ENCODE measurements at places on chromosomes 7 and 10. TPM values are rescaled to one million over a fixed set of nuclear protein-coding genes. Genes with fewer than 3 reads are reported as not detected.

GRCh38 chr7:78172267-78172757 lies 373.7 kb downstream of the PHTF2 start:
- peak overlapping the region; percentile 47 for H3K27ac ChIP-seq
- H3K36me3 ChIP-seq: no peaks in the 10 kb centered on the region
- no peak for DNase-seq

GRCh38 chr10:93452143-93452542 lies 30.0 kb downstream of the MYOF start:
- H3K4me3 ChIP-seq: no peak overlapping the region
- no peaks in the 10 kb centered on the region for H3K27me3 ChIP-seq
- H3K36me3 ChIP-seq: peaks cover 4% of the 10 kb centered on the region
- H3K4me1 ChIP-seq: no peaks in the 10 kb centered on the region
- DNase-seq: no peak
- no peak overlapping the region for H3K27ac ChIP-seq

DNA sequence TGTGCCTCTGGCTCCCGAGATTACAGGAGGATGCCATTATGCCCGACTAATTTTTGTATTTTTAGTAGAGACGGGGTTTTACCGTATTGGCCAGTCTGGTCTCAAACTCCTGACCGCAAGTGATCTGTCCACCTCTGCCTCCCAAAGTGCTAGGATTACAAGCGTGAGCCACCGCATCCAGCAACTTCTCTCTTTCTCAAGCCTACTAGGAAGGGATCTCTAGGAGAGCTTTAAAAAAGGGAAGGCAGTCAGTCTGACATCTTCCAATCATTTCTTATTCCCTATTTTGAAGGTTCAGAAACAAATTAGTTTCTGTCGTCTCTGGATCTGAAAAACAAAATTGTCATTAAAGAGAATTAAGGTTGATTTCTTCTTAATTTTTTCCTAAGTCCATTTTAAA lies 2.5 kb upstream of the TMEM26 start:
- H3K4me1 ChIP-seq: no peaks in the 10 kb centered on the region
- no peaks in the 10 kb centered on the region for H3K36me3 ChIP-seq
- DNase-seq: no peak
- H3K27ac ChIP-seq: no peak overlapping the region
- H3K27me3 ChIP-seq: no peaks in the 10 kb centered on the region

DNA sequence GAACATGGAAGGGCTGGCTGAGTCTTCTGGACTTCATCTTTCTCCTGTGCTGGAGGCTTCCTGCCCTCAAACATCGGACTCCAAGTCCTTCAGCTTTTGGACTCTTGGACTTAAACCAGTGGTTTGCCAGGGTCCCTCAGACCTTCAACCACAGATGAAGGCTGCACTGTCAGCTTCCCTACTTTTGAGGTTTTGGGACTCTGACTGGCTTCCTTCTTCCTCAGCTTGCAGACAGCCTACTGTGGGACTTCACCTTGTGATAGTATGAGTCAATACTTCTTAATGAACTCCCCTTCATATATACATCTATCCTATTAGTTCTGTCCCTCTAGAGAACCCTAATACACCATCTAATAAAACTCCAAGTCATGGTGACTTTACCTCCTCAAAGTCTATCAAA lies 4.0 kb upstream of the CLEC5A start:
- H3K4me1 ChIP-seq: no peaks in the 10 kb centered on the region
- H3K4me3 ChIP-seq: no peak overlapping the region

- H3K4me1 ChIP-seq: no peaks in the 10 kb centered on the region
- no peaks in the 10 kb centered on the region for H3K27me3 ChIP-seq
- H3K4me3 ChIP-seq: no peak overlapping the region
These were observed 429.0 kb downstream of the ETV1 start for GRCh38 chr7:13560441-13560840.

DNA sequence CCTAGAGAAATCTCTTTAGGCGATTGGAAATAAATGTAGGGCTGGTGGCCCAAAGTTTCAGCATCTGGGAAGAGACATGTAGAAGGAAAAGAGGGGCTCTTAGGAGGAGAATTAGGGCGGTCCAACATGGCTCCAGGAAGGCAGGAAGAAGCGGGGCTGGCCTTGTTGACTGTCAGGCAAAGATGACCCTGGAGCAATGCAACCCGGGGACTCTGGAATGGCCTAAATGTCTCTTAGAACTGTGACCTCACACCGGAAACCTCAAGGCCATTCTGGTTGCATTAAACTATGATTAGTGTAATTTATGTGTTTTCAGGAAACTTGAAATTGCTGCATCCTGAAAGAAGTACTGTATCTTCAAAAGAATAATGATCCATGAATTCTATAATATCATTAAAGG lies 66.8 kb downstream of the NRP1 start:
- H3K27me3 ChIP-seq: no peaks in the 10 kb centered on the region
- no peak overlapping the region for H3K4me3 ChIP-seq
- no peaks in the 10 kb centered on the region for H3K36me3 ChIP-seq

DNA sequence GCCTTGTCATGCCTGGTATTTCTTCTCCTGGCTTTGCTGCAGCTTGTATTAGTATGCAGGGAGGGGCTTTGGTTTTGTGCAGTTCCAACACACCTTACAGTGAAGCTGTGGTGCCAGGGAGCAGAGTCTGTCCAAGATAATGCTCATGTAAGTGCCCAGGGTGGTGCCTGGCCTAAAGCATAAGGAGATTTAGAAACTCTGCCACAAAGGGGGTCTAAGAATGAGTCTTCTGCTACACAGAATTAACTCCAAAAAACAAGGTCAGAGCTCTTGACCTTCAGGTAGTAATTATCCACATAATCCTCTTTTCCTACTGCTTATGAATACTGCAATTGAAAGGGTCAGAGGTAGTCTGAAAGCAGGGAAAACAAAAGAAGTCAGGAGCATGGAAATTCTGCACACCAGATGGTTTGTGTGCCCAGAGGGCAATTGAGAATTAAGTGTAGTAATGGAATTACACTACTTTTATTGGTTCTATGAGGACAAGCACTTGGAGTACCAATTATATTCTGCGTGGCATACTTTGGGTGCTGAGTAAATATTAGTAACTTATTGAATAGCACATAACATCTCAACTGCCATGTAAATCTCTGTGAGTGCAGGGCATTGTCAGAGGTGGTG lies 121.5 kb downstream of the KAT6B start:
- peaks cover 3% of the 10 kb centered on the region for H3K4me1 ChIP-seq
- no peaks in the 10 kb centered on the region for H3K36me3 ChIP-seq
- H3K4me3 ChIP-seq: no peak overlapping the region
- no peak for DNase-seq
- no peak overlapping the region for H3K27ac ChIP-seq

DNA sequence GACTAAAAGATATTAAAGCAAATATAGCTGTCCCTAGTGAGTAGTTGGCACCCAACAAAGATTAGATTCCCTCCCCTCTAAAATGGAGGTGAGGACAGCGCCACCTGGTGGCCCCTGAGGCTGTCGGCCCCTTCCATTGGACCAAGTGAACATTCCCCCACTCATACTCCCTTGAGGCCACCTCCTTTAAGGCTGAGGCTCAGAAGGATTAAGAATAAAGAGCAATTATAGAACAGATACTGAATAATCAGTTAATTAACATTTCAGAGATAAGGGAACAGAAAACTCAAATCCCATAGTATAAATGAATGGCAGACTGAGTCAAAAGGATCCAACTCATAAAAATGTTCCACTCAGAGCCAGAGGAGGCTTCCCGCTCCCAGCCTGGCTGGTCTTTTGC lies 130.4 kb upstream of the GHITM start:
- no peaks in the 10 kb centered on the region for H3K27me3 ChIP-seq
- H3K27ac ChIP-seq: no peak overlapping the region
- no peaks in the 10 kb centered on the region for H3K36me3 ChIP-seq
- H3K4me3 ChIP-seq: no peak overlapping the region
- DNase-seq: no peak

DNA sequence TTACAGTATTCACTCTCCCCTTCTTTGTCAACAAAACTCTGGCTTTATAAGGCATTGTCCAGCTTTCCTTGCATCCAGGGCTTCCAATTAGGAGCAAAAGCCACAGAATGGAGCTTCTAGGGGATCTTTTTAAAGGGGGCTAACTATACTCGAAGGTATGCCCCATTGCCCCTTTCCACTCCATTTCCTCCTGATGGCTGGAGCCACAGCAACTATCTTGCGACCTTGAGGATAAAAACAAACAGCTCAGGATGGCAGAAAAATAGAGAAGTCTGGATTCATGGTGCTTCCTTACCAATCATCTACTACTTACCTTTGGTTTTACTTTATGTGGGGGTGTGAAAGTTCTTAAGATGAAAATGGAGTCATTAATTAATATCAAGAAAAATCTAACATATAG lies 206.3 kb upstream of the PODXL start:
- H3K36me3 ChIP-seq: no peaks in the 10 kb centered on the region
- no peak overlapping the region for H3K27ac ChIP-seq
- no peak for DNase-seq

GRCh38 chr7:70696201-70696754 lies 435.7 kb upstream of the GALNT17 start:
- no peak for DNase-seq
- no peaks in the 10 kb centered on the region for H3K4me1 ChIP-seq
- H3K4me3 ChIP-seq: peak overlapping the region; percentile 98

DNA sequence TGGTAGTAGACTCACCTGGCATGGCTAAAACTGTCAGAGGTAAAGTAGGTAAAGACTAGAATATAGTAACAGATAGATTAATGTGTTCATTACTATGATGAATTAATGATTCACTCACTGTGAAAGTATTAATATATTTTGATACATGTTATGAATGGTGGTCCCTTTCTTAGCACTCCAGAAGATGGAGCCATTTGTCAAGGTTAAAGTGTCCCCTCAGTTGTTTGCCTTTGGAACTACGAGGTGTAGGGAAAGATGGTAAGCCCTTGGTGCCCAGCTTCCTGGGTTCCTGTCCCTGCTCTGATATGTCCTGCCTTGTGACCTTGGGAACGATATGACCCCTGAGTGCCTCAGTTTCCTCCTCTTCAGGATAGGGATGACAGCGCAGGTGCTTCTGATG lies 49.4 kb downstream of the HTRA1 start:
- H3K4me1 ChIP-seq: no peaks in the 10 kb centered on the region
- H3K4me3 ChIP-seq: no peak overlapping the region
- H3K27ac ChIP-seq: no peak overlapping the region
- H3K27me3 ChIP-seq: no peaks in the 10 kb centered on the region
- no peak for DNase-seq

DNA sequence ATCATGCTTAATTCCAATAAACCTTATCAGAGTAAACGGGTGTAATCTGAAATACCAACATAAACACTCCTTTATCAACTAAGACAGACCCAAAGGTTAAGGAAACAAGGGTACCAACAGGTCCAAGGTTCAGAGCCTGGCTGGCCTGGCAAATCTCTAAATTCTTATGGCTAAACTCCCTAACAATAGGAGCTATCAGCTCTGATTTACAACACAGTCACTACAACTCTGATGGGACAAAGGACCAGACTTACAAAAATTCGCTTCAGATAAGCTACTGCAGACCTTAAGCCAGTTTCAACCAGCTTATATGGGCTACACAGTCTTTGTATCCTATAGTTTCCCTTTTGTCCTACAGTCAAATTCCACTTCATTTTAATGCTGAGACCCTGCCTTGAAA lies 381.9 kb downstream of the ZWINT start:
- H3K27ac ChIP-seq: no peak overlapping the region
- no peak for DNase-seq
- no peaks in the 10 kb centered on the region for H3K27me3 ChIP-seq
- H3K4me1 ChIP-seq: no peaks in the 10 kb centered on the region
- no peak overlapping the region for H3K4me3 ChIP-seq

The VAX1 gene
- total RNA-seq: not detected

The PLXDC2 gene
- 87.1 TPM for total RNA-seq

The EN2 gene
- total RNA-seq: not detected

The KCND2 gene
- 1.9 TPM for total RNA-seq

The GSTO1 gene
- total RNA-seq: 84.1 TPM

The C1QL3 gene
- not detected for total RNA-seq

Data from aorta (tissue), 5 donors.